Right atrium auricular region (tissue), 2 donors: ENCODE measurements at places on chromosomes 13 and 19. TPM values are rescaled to one million over a fixed set of nuclear protein-coding genes. Genes with fewer than 3 reads are reported as not detected.
A peak's percentile ranks its signal among the peaks of the same experiment; 100 is the strongest.

IFNL1 gene
- total RNA-seq = not detected

- no peaks in the 10 kb centered on the region for H3K4me1 ChIP-seq
- no peaks in the 10 kb centered on the region for H3K36me3 ChIP-seq
- no peak for DNase-seq
- H3K27ac ChIP-seq = no peak overlapping the region
These were observed 314.1 kb downstream of the ZNF536 start for GRCh38 chr19:30686176-30686820.

DNA sequence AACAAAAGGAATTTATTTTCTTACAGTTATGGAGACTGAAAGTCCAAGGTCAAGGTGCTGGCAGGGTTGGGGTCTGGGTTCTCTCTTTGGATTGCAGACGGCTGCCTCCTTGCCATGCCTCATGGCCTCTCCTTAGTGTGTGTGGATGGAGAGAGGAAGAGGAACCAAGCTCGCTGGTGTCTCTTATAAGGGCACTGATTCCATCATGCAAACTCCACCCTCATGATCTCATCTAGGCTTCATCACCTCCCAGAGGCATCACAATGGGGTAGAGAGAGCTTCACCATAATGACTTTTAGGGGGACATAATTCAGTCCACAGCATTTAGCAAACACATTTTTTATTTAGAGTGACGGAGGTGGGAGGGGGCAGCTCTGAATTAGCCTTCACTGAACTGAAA, 104.9 kb upstream of the ABCC4 start:
- no peak for DNase-seq
- no peak overlapping the region for H3K27ac ChIP-seq
- H3K36me3 ChIP-seq = no peaks in the 10 kb centered on the region
- H3K27me3 ChIP-seq = no peaks in the 10 kb centered on the region
- peaks cover 8% of the 10 kb centered on the region for H3K4me1 ChIP-seq

CPB2 gene
- not detected for total RNA-seq

GRCh38 chr19:2337329-2337707, 8.8 kb downstream of the SPPL2B start:
- H3K36me3 ChIP-seq = peaks cover 7% of the 10 kb centered on the region
- DNase-seq = no peak
- no peak overlapping the region for H3K27ac ChIP-seq
- no peak overlapping the region for H3K4me3 ChIP-seq
- H3K4me1 ChIP-seq = peaks cover 15% of the 10 kb centered on the region

ALG5 gene
- 17.0 TPM for total RNA-seq

- H3K4me1 ChIP-seq = no peaks in the 10 kb centered on the region
- no peak for DNase-seq
- no peak overlapping the region for H3K27ac ChIP-seq
- H3K4me3 ChIP-seq = no peak overlapping the region
- H3K27me3 ChIP-seq = no peaks in the 10 kb centered on the region
These were observed 298.6 kb downstream of the DCLK1 start for GRCh38 chr13:35832551-35832950.

DNA sequence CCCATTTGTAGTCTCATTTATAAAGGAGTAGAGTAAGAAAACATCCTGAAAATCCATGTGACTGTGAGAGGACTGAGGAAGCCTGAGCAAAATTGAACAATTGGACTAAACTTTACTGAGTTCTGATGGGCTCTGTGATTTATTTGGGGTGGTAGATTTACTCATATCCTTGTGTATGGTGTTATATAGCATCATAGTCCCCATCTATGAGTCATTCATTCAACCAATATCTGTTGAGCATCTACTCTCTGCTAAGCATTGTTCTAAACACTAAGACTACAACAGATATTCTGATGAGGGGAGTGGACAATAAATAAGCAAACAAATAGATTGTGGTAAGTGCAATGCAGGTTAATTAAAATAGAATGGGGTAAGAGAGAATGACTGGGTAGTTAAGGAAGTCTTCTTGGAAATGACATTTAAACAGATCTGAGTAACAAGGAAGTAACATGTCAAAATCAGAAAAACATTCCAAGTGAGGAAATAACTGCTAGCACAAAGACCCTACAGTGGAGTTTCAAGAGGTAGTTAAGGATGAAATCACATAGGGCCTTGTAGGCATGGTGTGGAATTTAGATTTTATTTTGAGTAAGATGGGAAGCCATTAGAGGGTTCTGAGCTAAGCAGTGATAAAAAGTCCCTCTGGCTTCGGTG, 36.3 kb upstream of the MLNR start:
- H3K27me3 ChIP-seq = no peaks in the 10 kb centered on the region
- no peak overlapping the region for H3K4me3 ChIP-seq
- peaks cover 49% of the 10 kb centered on the region for H3K36me3 ChIP-seq
- no peak overlapping the region for H3K27ac ChIP-seq
- no peak for DNase-seq
- H3K4me1 ChIP-seq = no peaks in the 10 kb centered on the region

DNA sequence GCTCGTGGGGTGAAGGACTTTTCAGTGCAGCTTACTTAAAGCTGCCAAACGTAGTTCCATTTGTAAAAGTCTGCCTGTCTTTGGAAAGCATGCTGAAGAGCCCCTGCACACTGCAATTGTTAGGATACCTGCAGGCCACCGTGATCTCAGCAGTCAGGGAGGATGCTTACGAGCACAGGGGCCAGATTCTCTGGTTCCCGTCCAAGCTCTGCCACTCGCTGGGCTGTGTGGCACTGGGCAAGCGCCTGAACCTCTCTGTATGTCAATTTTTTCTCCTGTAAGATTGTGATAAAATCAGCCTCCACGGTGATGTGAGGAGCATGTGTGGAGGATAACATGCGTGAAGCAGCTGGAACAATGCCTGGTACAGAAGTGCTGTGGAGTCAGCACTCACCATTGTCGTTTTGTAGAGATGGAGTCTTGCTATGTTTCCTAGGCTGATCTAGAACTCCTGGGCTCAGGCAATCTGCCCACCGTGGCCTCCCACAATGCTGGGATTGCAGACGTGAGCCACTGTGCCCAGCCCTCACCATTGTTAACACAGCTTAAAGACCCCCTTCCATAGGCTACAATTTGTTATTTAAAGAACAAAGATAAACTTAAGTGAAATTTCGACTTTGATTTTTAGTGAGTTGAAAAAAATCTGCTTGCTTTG, 3.5 kb downstream of the ADPRHL1 start:
- peak overlapping the region; percentile 85 for H3K27ac ChIP-seq
- no peaks in the 10 kb centered on the region for H3K27me3 ChIP-seq
- peaks cover 56% of the 10 kb centered on the region for H3K4me1 ChIP-seq
- H3K36me3 ChIP-seq = no peaks in the 10 kb centered on the region

GRCh38 chr13:103935117-103935516, 868.9 kb upstream of the SLC10A2 start:
- no peak overlapping the region for H3K4me3 ChIP-seq
- no peaks in the 10 kb centered on the region for H3K4me1 ChIP-seq
- no peak for DNase-seq
- no peaks in the 10 kb centered on the region for H3K36me3 ChIP-seq

GIPR gene
- 3.1 TPM for total RNA-seq

GRCh38 chr19:49110567-49110966, 3.6 kb upstream of the LIN7B start:
- peaks cover 35% of the 10 kb centered on the region for H3K36me3 ChIP-seq
- H3K4me1 ChIP-seq = no peaks in the 10 kb centered on the region
- no peak for DNase-seq
- no peaks in the 10 kb centered on the region for H3K27me3 ChIP-seq
- H3K4me3 ChIP-seq = no peak overlapping the region

DNA sequence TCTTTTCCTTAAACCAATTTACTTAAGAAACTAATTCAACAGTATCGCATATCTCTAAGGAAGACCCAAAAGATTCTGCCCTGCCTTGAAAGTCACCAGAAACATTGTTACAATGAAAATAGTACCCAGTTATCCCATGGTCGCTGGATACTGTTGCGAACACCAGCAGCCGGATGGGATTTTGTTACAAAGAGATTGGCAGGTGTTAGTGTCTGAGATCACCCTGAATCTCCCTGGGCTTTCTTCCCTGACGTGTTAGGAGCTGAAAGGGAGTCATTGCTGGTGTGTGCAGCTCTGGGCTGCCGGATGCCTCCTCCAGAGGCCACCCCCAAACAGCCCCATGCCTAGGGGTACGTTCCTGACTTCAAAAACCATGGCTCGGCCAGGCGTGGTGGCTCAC, 38.2 kb downstream of the PTPRS start:
- no peaks in the 10 kb centered on the region for H3K27me3 ChIP-seq
- no peak for DNase-seq
- no peak overlapping the region for H3K27ac ChIP-seq

- no peaks in the 10 kb centered on the region for H3K27me3 ChIP-seq
- no peak for DNase-seq
- H3K4me1 ChIP-seq = peaks cover 14% of the 10 kb centered on the region
- no peak overlapping the region for H3K27ac ChIP-seq
- H3K4me3 ChIP-seq = no peak overlapping the region
These were observed 12.6 kb upstream of the RAB20 start for GRCh38 chr13:110574161-110574560.

GRCh38 chr19:9941231-9941630, 4.9 kb upstream of the OLFM2 start:
- H3K4me3 ChIP-seq = no peak overlapping the region
- no peak for DNase-seq

- H3K4me3 ChIP-seq = peak overlapping the region; percentile 14
- H3K27ac ChIP-seq = peak overlapping the region; percentile 16
- H3K4me1 ChIP-seq = no peaks in the 10 kb centered on the region
These were observed 1.1 kb upstream of the ACP5 start for GRCh38 chr19:11578258-11579142.
